A549 treated with CpdA at 1 μM for 4 hours (cell line): ENCODE measurements at places on chromosomes 1 and 21. TPM values are rescaled to one million over a fixed set of nuclear protein-coding genes. Genes with fewer than 3 reads are reported as not detected.

Gene CADM3
- 0.09 to 0.19 TPM (median 0.12 TPM) in 4 of 5 replicates, not detected in the other for total RNA-seq

Gene APH1A
- total RNA-seq, result 119 to 140 TPM (median 133 TPM) in 5 replicates

Gene PGLYRP3
- not detected in 5 replicates for total RNA-seq

Gene TNNI3K
- not detected in 5 replicates for total RNA-seq

Gene CHD5
- total RNA-seq, result 0.55 to 0.83 TPM (median 0.69 TPM) in 5 replicates

Gene LAMC2
- 25.3 to 36.8 TPM (median 29.1 TPM) in 5 replicates for total RNA-seq

Gene GPR61
- not detected in 5 replicates for total RNA-seq

Gene S100A7
- not detected in 5 replicates for total RNA-seq

Gene RXFP4
- total RNA-seq, result not detected in 5 replicates

Gene PRELP
- total RNA-seq, result 0.02 TPM in 1 of 5 replicates, not detected in the others

Gene USH2A
- not detected in 5 replicates for total RNA-seq

Gene GPX7
- total RNA-seq, result not detected in 5 replicates

Gene CFHR5
- total RNA-seq, result not detected in 5 replicates

Gene ARHGEF11
- 19.4 to 21.7 TPM (median 20.6 TPM) in 5 replicates for total RNA-seq

Gene FCRL1
- total RNA-seq, result not detected in 5 replicates

Gene NTMT2
- total RNA-seq, result not detected in 5 replicates

Gene APOBEC4
- not detected in 5 replicates for total RNA-seq

Gene NUDT4B
- total RNA-seq, result 0.22 to 1.0 TPM (median 0.85 TPM) in 3 of 5 replicates, not detected in the others

Gene PRXL2B
- total RNA-seq, result 15.9 to 22.1 TPM (median 19.3 TPM) in 5 replicates

Gene PER3
- total RNA-seq, result 0.77 to 1.3 TPM (median 1.0 TPM) in 5 replicates
